ENCODE measurements at places on chromosomes 5 and 9. TPM values are rescaled to one million over a fixed set of nuclear protein-coding genes. Genes with fewer than 3 reads are reported as not detected.

DNA sequence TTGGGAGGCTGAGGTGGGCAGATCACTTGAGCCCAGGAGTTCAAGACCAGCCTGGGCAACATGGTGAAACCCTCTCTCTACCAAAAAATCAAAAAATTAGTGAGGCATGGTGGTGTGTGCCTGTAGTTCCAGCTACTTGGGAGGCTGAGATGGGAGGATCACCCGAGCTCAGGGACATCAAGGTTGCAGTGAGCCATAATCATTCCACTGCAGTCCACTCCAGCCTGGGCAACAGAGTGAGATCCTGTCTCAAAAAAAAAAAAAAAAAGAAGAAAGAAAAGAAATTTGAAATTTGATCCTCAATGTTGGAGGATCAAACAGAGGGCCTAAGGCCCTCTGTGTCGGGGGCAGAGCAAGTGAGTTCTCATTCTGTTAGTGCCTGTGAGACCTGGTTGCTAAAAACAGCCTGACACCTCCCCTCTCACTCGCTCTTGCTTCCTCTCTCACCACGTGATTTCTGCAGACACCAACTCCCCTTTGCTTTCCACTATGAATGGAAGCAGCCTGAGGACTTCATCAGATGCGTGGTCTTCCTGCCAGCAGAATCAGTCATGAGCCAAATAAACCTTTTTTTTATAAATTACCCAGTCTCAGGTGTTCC is 8.4 kb upstream of the GOLPH3 start:
- H3K4me3 ChIP-seq, result no peak overlapping the region
- H3K27me3 ChIP-seq, result no peaks in the 10 kb centered on the region
- no peaks in the 10 kb centered on the region for H3K36me3 ChIP-seq
- no peak overlapping the region for H3K27ac ChIP-seq
- DNase-seq, result no peak

GRCh38 chr9:79492092-79493009 is 79.4 kb upstream of the TLE4 start:
- H3K36me3 ChIP-seq, result no peaks in the 10 kb centered on the region
- no peak for DNase-seq
- H3K27ac ChIP-seq, result no peak overlapping the region

DNA sequence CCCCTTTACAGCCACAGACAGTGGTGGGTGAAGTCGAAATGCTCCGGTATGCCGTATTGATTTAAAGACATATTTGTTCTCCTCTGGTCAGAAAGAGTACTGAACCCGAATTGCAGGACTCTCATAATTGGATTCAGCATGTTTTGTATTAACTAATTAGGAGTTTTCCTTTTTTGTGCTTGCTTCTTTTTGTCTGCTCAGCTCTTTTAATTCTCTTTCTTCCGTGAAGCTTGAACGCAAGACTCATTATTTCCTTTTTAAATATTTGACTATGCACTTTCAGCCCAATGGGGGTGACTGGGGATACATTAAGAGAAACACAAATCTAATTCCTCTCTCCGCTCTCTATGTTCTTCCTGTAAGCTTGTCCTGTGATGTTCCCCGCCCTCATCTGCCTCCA is 246.6 kb upstream of the IRX2 start:
- no peak overlapping the region for H3K4me3 ChIP-seq
- H3K27me3 ChIP-seq, result no peaks in the 10 kb centered on the region
- H3K4me1 ChIP-seq, result no peaks in the 10 kb centered on the region
- no peaks in the 10 kb centered on the region for H3K36me3 ChIP-seq
- no peak overlapping the region for H3K27ac ChIP-seq

DNA sequence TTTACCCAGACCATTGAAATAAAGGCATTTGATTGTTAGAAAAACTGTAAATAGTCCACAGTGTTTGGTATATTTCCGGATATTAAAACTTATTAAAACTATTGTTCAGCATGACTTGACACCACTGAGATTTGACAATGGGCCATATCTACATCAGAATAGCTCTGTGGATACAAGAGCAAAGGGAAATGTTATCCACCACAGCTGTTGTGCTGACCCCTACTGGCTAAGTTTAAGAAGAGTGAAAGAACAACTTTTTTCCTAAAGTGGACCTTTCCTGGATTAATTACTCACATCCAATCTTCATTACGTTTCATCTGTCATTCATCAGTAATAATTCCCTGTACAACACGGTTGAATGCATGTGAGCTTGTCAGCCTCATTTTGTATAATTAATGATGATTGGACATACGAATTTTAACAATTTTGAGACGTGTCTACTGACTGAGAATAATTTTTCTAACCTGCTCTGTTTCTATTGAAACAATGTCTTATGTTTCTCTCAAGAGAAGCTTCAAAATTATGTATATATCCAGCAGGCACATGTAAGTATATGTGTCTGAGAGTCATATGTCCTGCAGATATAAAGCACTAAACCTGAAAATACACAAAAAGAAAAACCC is 1952.6 kb downstream of the MAT2B start:
- no peaks in the 10 kb centered on the region for H3K4me1 ChIP-seq
- H3K36me3 ChIP-seq, result no peaks in the 10 kb centered on the region
- DNase-seq, result no peak
- no peak overlapping the region for H3K27ac ChIP-seq

- DNase-seq, result no peak
- H3K4me3 ChIP-seq, result no peak overlapping the region
- no peaks in the 10 kb centered on the region for H3K36me3 ChIP-seq
Observed at GRCh38 chr5:29079771-29080170, 2041.4 kb upstream of the CDH9 start.

- peak overlapping the region; percentile 76 for H3K4me3 ChIP-seq
- H3K27me3 ChIP-seq, result no peaks in the 10 kb centered on the region
- peaks cover 33% of the 10 kb centered on the region for H3K4me1 ChIP-seq
- no peaks in the 10 kb centered on the region for H3K36me3 ChIP-seq
- peak; percentile 90 for DNase-seq
Observed at GRCh38 chr9:93132287-93132927, 1.6 kb downstream of the NINJ1 start.

- H3K36me3 ChIP-seq, result no peaks in the 10 kb centered on the region
- no peak for DNase-seq
- no peaks in the 10 kb centered on the region for H3K4me1 ChIP-seq
- H3K27me3 ChIP-seq, result no peaks in the 10 kb centered on the region
- H3K4me3 ChIP-seq, result no peak within 1 kb of the TSS
Observed at GRCh38 chr5:157108976-157109375, at the start of gene HAVCR2. Gene HAVCR2, minus strand, starts transcription at chr5:157109044. Its CDS starts 61 bp downstream, at chr5:157108983.

GRCh38 chr5:73996151-73996755 is 370.3 kb downstream of the ARHGEF28 start:
- H3K4me3 ChIP-seq, result no peak overlapping the region
- H3K27ac ChIP-seq, result no peak overlapping the region
- no peaks in the 10 kb centered on the region for H3K27me3 ChIP-seq

- no peak for DNase-seq
- H3K36me3 ChIP-seq, result no peaks in the 10 kb centered on the region
- H3K27me3 ChIP-seq, result no peaks in the 10 kb centered on the region
- H3K4me3 ChIP-seq, result no peak overlapping the region
- H3K27ac ChIP-seq, result no peak overlapping the region
Observed at GRCh38 chr5:121429761-121430160, 421.9 kb upstream of the FTMT start.

GRCh38 chr5:33270671-33271070 is 170.1 kb upstream of the TARS1 start:
- peaks cover 2% of the 10 kb centered on the region for H3K4me1 ChIP-seq
- DNase-seq, result no peak
- H3K27me3 ChIP-seq, result no peaks in the 10 kb centered on the region
- H3K36me3 ChIP-seq, result no peaks in the 10 kb centered on the region
- no peak overlapping the region for H3K27ac ChIP-seq

- DNase-seq, result no peak
- H3K27me3 ChIP-seq, result no peaks in the 10 kb centered on the region
Observed at GRCh38 chr9:101455656-101456240, 20.2 kb upstream of the ALDOB start.

DNA sequence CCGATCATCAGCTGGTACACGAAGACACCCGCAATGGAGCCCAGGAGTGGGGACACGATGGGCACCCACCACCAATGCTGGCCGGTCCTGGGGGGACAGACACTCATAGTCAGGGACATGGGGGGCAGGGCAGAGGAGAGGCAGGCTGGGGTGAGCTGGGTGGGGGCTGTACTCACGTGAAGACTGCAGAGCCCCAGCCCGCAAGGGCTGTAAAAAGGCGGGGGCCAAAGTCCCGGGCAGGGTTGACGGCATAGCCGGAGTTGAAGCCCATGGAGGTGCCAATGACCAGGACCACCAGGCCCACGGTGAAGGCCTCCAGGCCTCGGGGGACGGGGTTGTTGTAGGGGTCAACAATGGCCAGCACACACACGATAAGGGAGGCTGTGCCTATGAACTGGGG is 5.3 kb downstream of the AQP3 start:
- no peak for DNase-seq
- no peak overlapping the region for H3K27ac ChIP-seq
- peaks cover 7% of the 10 kb centered on the region for H3K4me1 ChIP-seq
- H3K4me3 ChIP-seq, result no peak overlapping the region
- H3K27me3 ChIP-seq, result no peaks in the 10 kb centered on the region

- no peak overlapping the region for H3K27ac ChIP-seq
- DNase-seq, result no peak
- no peak overlapping the region for H3K4me3 ChIP-seq
- no peaks in the 10 kb centered on the region for H3K36me3 ChIP-seq
Observed at GRCh38 chr5:77853353-77853907, 77.3 kb upstream of the TBCA start.

GRCh38 chr5:18048449-18048848 is 414.2 kb downstream of the TAF11L14 start:
- H3K4me1 ChIP-seq, result no peaks in the 10 kb centered on the region
- no peak overlapping the region for H3K27ac ChIP-seq
- no peak overlapping the region for H3K4me3 ChIP-seq
- H3K27me3 ChIP-seq, result no peaks in the 10 kb centered on the region
- H3K36me3 ChIP-seq, result no peaks in the 10 kb centered on the region

DNA sequence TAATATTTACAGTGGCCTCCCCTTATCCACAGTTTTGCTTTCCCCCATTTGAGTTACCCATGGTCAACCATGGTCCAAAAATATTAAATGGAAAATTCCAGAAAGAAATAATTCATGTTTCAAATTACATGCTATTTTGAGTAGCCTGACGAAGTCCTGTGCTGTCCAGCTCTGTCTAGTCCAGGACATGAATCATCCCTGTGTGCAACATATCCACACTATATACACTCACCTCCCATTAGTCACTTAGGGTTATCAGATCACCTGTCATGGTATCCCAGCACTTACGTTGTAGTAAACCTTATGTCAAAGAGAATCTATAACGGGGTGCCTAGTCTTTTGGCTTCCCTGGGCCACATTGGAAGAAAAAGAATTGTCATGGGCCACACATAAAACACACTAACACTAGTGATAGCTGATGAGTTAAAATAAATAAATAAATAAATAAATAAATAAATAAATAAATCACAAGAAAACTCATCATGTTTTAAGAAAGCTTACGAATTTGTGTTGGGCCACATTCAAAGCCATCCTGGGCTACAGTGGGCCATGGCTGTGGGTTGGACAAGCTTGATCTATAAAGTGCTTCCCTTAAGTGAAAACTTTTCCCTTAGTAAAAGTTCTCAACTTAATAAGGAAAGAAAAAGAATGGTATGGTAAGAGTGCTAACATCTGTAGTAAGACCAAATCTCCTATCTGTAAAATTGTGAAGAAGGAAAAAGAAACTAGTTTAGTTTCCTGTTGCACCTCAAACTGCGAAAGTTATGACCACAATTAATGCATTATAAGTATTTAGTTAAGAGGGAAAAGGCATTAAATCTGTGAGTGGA is 15.9 kb upstream of the OMD start:
- no peak for DNase-seq
- H3K4me3 ChIP-seq, result no peak overlapping the region
- H3K27ac ChIP-seq, result no peak overlapping the region

- no peaks in the 10 kb centered on the region for H3K36me3 ChIP-seq
- no peak for DNase-seq
- H3K27me3 ChIP-seq, result no peaks in the 10 kb centered on the region
Observed at GRCh38 chr9:112894041-112894440, 3.4 kb upstream of the SLC46A2 start.

DNA sequence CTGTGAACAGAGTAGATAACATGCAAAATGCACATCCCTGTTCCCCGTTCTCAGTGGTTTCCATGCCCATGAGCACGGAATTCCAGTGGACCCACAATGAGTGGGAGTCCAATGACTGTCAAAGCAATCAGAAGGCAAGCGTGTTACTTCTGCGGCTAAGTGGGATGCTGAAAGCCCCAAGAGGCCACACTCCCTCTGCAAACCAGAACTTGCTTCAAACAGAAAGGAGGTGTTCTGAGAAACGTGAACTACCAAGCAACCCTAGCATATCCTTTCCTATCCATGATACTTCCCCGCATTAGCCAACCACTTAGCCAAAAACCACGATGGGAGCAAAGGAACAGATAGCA is 21.7 kb upstream of the MVB12B start:
- no peaks in the 10 kb centered on the region for H3K27me3 ChIP-seq
- no peak overlapping the region for H3K27ac ChIP-seq

EIF4EBP3 gene
- 30.2 TPM for polyA plus RNA-seq

SPATA31E1 gene
- polyA plus RNA-seq, result not detected

HAND1 gene
- polyA plus RNA-seq, result not detected

FGF18 gene
- 0.27 TPM for polyA plus RNA-seq
